ENCODE measurements at places on chromosomes 2 and 18.

DNA sequence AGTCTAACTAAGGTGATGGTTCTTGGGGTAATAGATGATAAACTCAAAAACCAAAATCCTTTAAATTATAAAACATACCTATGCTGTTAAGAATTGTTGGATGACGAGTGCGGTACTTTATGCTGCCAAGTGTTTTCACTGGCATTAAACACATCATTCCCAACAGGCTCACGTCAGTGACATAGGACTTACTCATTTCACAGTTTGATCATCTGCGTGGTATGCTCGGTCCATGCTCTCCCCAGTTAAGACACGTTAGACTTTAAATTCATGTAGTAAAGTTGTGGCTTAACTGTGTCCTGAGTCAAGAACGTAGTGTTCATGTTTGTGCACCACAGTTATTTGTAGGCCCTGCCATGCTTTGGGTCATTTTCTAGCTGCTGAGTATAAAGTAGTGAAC is 125.6 kb upstream of the MYT1L start:
- DNase-seq = no peak

DNA sequence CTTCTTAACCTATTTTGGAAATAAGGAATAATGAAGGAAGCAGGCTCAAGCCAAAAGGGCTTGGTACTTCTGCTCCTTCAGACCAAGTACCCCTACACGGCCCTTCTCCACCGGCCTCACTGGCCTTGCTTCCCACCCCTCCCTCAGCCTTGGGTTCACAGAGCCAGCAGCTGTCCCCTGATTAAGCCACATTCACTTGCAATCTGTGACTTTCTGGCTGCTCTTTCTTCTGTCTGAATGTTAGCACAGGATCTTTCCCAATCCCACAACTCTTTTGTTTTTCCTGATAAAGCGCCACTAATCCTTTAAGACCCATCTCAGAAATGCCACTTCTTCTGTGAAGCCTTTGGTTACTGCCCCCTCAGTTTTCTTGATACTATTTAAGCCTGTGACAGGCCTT is 52.4 kb downstream of the REEP1 start:
- no peak for DNase-seq

DNA sequence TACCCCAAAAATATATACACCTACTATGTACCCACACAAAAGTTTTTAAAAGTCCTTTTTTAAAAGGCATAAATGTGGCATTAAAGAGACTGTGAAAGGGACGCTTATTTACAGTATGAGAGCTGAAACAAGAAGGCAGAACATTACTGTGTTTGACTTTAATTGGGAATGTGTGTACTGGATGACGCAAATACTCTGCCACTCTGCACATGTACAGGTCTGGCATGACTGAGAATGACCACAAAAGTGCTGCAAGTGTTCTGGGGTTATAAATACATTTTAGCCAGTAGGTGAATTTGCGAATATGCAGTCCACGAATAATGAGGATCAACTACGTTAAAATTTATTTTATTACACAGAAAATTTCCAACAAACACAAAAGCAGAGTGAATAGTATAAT is 11.4 kb downstream of the DARS1 start:
- no peak for DNase-seq

GRCh38 chr2:106343274-106343673 is 124.9 kb downstream of the RGPD3 start:
- no peak for DNase-seq

- no peak for DNase-seq
Observed at GRCh38 chr2:126793885-126794613, 104.6 kb upstream of the TEX51 start.

DNA sequence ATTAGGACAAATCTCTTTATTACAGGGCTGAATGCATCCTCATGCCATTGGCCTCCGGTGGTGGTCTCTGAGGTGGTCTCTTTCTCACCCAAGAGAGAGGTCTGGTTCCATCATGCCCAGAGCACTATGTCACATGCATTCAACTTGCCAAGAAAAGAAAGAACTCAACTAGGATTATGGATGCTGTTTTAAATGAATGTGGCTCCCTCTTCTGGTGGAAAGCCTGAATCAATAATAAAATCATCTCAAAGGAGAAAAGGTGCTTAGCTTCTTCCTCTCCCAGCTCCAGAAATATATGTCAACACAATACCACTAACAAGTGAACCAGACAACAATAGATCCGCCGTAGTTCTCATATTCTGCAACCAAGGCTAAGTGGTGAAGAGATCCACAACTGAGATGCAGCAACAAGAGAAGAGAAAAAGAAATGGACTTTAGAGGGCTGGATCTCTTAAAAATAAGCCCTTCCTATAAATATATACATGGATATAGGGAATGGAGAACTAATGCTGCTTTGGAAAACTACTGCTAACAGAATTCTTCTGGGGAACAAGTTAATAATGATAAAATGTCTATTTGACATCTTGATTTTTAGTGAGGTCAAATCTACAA is 396.8 kb downstream of the NCKAP5 start:
- DNase-seq = peak; percentile 3

DNA sequence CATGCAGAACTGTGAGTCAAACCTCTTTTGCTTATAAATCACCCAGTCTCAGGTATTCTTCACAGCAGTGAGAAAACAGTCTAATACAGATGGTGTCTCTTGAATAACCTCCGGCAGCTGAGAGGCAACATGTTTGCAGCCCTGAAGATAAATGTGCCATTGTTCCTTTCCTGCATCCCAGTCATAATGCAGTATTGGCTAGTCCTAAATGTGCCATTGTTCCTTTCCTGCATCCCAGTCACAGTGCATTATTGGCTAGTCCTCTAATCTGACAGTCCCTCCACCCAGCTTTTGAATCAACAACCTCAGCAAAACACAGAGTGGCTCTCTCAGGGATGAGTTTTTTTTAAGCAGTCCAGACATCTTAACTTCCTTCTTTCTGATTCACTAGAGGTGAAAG is 550.7 kb downstream of the RIT2 start:
- no peak for DNase-seq

DNA sequence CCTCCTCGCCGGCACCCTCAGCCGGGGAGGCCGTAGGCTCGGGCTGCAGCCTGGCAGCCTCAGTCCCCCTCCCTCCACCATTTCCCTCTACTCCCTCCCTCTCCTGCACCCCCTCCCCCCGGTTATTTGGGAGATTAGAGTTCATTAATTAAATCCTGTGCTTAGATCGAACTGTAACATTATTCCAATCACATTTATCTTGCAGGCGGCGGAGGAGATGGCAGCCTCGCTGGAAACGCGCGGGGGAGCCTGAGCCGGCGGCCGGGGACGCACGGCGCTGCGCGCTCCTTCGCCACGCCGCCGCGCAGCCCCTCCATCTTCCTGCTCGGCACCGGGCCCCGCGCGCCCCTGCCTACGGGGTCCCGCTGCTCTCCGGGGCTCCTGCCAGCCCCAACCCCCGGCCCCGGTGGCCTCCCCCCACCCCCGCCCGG is at the start of gene ST8SIA3:
TSS of gene ST8SIA3 (plus strand) at position 287 of the 431 bp plus-strand sequence. CDS start 290 bp downstream, outside the sequence.
- no peak for DNase-seq

- DNase-seq = no peak
Observed at GRCh38 chr2:240685771-240686371, 3.2 kb upstream of the AQP12B start.

GRCh38 chr2:100334929-100335328 is 12.6 kb upstream of the LONRF2 start:
- DNase-seq = no peak

DNA sequence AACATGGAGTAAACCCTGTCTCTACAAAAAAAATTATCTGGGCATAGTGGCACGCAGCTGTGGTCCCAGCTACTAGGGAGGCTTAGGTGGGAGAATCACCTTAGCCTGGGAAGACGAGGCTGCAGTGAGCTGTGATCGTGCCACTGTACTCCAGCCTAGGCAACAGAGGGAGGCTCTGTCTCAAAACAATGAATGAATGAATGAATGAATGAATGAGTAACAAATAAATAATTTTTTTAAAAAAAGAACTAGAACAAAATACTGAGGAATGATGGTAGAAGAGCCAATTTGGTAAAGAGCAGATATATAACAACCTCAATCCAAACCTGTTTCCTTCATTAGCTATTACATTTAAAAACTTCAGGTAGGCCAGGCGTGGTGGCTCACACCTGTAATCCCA is 60.1 kb downstream of the STRN start:
- no peak for DNase-seq

DNA sequence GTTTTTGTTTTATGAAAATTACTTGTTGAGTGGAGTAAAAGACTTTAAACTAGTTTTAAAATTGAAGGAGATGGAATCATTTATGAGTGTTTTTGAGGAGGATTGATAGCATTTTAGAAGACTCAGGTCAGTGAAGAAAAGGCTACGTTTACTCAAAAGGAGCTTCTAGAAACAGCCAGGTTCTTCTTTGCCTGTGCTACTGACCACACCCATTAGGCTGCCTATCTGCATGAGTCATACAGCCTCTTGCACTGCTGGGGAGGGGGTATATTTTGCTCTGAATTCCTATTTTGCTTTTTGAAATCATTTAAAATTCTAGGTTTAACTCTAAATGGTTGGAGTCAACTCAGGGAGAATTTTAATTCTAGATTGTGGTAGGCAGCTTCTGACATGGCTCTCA is 22.3 kb downstream of the EFEMP1 start:
- no peak for DNase-seq

- DNase-seq = no peak
Observed at GRCh38 chr2:54432251-54433015, 23.7 kb upstream of the SPTBN1 start.

- no peak for DNase-seq
Observed at GRCh38 chr2:68710336-68710735, 24.3 kb upstream of the ARHGAP25 start.

DNA sequence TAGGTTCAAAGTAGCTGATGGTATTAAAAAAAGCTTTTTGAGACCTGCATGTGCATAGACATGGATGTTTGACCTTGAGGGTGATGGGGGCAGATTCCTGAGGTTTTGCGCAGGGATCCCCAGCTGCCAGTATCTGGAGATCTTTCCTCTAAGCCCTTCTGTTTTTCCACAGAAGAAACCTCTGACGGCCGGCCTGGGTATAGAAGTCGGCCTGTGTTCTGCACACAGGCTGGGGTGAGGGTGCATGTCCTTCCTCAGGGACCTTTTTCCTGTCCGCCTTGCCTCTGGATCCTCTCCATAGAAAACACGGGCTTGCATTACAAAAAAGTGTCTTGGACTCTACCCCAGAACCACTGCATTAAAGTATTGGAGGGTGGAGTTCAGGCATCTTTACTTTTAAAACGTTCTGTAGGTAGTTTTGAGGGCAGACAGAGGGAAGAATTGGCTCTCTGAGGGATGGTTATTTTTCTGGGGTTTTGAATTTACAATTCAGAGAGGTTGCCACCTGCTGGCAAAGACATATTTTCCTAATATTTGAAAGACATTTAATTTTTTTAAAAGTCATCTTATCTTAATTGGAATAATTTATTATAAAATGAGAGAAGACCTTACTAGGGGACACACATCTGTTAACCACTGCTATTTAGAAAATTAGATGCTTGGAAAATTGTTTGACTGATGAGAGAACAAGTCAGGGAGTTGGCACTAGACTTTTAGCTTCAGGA is 350.6 kb downstream of the DCDC2C start:
- DNase-seq = no peak

DNA sequence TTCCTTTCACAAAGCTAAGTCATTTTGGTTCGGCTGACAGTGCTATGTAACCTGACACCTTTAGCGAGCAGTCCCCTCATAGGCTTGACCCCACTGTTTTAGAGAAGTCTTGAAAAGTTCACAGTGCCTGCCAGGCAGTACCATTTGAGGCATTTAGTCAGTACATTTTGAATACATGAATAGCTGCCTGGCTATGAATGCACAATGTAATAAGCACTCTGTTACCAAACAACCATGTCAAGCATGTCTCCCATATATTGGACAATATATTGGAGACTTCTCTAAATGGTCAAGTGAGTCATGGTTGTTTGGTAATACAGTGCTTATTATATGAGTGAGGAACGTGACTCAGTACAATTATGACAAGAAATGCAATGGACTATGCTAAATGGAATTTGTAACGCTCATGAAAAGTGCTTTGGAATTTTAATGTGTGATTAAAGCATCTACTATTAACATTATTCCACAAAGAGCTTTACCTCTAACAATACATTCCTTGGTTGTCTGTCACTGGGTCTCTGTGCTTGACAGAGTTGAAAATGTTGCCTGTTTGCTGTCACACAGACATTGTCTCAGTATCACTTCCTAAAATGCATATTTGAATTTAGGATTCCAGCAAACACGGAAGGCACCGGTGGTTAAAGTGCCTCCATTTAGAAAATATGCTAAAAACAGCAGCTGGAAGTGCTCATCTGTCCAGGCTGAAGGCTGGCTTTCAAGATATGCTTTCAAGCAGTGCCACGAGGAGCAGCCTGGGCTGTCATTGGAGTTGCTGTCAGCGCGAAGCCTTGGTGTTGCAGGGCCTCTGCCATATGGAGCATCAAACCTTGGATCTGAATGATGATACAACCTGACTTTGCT is 458.6 kb downstream of the FBXO15 start:
- no peak for DNase-seq

GRCh38 chr2:47070920-47071824 is 83.9 kb downstream of the STPG4 start:
- peak; percentile 30 for DNase-seq

GRCh38 chr2:20838016-20838415 is 15.1 kb upstream of the LDAH start:
- no peak for DNase-seq

- peak; percentile 78 for DNase-seq
Observed at GRCh38 chr2:12456293-12457106, 260.2 kb upstream of the TRIB2 start.

- no peak for DNase-seq
Observed at GRCh38 chr2:590214-591175, 86.7 kb downstream of the TMEM18 start.

- DNase-seq = no peak
Observed at GRCh38 chr2:239393388-239393940, 7.4 kb downstream of the HDAC4 start.

GRCh38 chr18:3538456-3538855 is 88.5 kb downstream of the TGIF1 start:
- DNase-seq = no peak

- no peak for DNase-seq
Observed at GRCh38 chr2:237711458-237712150, 84.2 kb downstream of the LRRFIP1 start.

GRCh38 chr2:128384956-128385355 is 66.3 kb upstream of the HS6ST1 start:
- no peak for DNase-seq

DNA sequence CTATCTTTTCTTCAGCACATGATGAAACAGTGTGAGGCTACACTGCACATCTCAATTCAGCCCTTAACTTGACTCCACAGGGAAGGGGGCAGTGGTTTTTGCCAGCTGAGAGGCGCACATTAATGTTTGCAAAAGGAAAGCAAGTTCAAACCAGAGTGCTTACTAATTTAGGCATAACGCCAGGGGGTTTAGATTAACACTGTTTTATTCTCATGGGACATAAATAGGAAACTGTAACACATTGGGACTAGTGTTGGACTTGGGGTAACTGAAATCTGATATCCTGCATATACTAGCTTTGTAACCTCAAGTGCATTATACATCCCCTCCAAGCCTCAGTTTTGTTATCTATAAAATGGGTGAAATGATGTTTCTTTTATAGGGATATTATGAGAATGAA is 821.2 kb upstream of the ID2 start:
- DNase-seq = no peak

- no peak for DNase-seq
Observed at GRCh38 chr2:36407413-36407812, 51.8 kb downstream of the CRIM1 start.

All from germinal center (tissue), 1 donor.